NCI-H1436 treated with DMSO at 0.1 percent for 48 hours (cell line): ENCODE measurements at places on chromosomes 2 and 18.

- DNase-seq = no peak
Measured at GRCh38 chr18:49834258-49834657, 20.9 kb upstream of the ACAA2 start.

DNA sequence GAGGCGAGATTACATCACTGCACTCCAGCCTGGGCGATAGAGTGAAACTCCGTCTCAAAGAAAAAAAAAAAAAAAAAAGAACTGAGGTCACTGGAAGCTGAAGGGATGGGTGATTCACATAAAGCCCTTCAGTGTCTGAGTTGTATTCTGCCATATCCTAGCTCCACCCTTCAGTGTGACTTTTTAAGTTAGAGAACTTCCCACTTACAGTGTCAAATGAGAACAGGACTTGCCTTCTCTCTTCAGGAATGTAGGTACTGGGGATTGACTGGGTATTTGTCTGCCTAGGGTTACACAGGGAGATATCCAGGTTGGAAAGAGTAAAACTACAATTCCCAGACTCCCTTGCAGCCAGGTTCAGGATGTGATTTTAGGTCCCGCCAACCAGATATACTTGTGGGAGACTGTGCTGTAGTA, 37.9 kb downstream of the EHD3 start:
- no peak for DNase-seq

- DNase-seq = no peak
Measured at GRCh38 chr2:64283641-64284361, 139.6 kb upstream of the PELI1 start.

- no peak for DNase-seq
Measured at GRCh38 chr2:30404319-30405259, 42.5 kb upstream of the LCLAT1 start.

- DNase-seq = no peak
Measured at GRCh38 chr2:172921532-172922236, 154.0 kb upstream of the MAP3K20 start.

DNA sequence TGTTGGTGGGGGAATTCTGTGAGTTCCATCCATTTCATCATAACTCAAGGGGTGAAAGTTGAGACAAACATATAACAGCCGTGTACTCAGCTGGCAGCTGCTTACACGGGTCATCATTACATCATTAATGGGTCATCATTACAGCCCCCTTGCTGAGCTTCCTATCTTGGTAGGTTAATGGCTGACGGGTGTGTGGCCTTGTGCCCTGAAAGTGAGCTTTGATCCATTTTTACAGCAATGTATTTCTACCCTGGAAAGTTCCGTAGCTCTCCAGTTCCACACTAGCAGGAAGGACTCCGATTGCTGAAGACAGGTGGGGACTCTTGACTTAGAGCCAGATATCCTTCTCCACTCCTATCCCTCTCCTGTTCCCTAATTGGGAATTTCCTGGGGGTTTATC, 105.2 kb upstream of the DLX2 start:
- DNase-seq = no peak

DNA sequence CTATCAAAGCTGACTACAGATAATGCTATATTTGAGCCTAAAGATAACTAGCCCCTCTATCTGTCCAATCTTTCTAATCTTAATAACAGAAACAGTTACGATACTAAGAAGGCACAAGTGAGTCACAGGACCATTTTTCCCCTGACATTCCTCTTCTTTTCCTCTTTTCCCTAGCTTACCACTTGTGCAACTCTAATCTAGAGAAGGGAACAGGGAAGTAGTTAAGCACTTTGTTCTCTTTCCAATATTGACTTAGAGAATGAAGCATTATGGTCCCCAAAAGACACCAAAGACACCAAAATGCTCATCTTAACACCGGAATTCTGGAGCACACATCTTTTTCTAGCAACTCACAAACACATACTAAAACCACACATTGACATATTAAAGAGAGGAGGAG, 1.8 kb downstream of the PDE11A start:
- no peak for DNase-seq

DNA sequence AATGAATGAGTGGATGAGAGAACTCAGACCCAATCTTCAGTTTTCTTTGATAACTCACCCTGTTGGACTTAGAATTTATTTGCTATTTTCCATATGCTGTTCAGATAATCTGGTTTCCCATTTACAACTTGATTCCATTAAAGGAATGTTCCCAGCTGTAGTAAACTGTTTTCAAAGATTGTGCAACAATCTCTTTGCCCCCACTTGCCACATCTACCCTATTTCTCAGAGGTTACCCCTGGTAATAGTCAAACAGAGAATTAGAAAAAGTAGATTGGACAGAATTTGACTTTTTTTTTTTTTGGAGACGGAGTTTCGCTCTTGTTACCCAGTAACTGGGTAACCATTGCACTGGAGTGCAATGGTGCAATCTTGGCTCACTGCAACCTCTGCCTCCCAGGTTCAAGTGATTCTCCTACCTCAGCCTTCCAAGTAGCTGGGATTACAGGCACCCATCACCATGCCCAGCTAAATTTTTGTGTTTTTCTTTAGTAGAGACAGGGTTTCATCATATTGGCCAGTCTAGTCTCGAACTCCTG, 93.4 kb upstream of the SIX2 start:
- DNase-seq = no peak

DNA sequence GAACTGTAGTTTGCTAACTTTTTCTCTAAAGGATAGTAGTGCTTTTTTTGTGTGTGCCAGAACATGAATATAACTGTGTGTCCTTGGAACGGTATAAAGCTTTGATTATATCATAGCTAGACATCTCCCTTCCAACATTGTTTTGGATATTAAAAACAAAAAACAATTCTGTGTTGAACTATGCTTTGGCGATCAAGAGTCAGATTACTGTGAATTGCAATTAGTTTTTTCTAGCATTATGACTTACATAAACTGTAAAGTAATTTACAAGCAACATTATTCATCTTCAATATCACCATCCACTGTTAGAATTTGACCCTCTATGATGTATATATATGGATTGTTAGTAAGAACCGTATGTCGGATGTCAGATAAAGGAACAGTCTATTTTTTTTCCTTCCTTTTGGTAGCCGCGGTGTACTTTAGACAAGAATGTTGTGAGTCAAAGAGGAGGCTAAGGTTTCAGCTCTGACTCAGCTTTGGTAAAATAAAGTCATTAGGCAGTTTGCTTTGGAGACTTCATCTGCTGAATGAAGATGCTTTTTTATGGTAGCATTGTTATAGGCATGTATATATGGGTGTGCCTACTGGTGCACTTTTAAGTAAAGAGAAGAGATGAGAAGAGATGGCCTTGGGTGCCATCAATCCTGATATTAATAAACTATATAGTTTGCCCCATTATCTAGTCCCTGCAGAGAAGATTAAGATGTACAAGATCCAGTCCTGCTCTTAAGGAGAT, 76.4 kb downstream of the LTBP1 start:
- DNase-seq = no peak

GRCh38 chr2:61952288-61952687, 46.8 kb downstream of the COMMD1 start:
- no peak for DNase-seq

GRCh38 chr2:25833566-25833965, 44.7 kb downstream of the ASXL2 start:
- DNase-seq = no peak
